Esophagus squamous epithelium (tissue), 5 donors: ENCODE measurements at places on chromosomes 11 and 22. TPM values are rescaled to one million over a fixed set of nuclear protein-coding genes. Genes with fewer than 3 reads are reported as not detected.

DNA sequence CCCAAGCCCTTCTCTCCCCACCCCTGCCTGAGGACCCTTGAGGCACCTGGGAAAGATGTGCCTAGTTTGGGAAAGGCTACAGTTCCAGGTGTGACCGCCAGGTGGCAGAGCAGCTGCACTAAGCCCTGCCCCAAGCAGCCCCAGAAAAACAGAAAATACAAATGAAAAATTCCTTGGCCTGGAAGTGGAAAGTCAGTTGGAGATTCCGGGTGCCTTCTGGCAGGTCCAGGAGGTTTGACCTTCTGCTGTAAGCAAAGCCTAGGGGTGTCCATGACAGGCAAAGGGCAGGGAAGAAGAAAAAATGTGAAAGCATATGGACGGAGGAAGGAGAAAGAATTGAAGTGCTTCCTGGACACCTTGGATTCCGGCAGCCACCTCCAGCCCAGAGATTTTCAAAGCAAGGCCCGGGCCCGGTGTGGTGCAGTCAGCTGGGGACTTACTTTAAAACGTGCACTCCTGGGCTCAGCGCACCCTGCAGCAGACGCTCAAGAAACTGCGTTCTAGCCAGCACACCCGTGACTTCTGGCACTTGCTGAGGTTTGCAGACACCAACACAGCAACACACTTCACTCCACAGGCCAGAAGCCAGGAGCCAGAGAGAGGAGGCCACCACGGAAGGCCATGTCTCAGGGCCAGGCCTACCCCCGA, 37.3 kb upstream of the SLC22A12 start:
- H3K36me3 ChIP-seq, result no peaks in the 10 kb centered on the region
- H3K27ac ChIP-seq, result peak overlapping the region; percentile 76
- DNase-seq, result no peak
- H3K4me1 ChIP-seq, result peaks cover 8% of the 10 kb centered on the region
- H3K27me3 ChIP-seq, result peaks cover 5% of the 10 kb centered on the region

GRCh38 chr11:78551066-78551465, 23.6 kb downstream of the NARS2 start:
- H3K27ac ChIP-seq, result no peak overlapping the region
- H3K36me3 ChIP-seq, result peaks cover 20% of the 10 kb centered on the region
- H3K4me3 ChIP-seq, result no peak overlapping the region
- H3K4me1 ChIP-seq, result no peaks in the 10 kb centered on the region

DNA sequence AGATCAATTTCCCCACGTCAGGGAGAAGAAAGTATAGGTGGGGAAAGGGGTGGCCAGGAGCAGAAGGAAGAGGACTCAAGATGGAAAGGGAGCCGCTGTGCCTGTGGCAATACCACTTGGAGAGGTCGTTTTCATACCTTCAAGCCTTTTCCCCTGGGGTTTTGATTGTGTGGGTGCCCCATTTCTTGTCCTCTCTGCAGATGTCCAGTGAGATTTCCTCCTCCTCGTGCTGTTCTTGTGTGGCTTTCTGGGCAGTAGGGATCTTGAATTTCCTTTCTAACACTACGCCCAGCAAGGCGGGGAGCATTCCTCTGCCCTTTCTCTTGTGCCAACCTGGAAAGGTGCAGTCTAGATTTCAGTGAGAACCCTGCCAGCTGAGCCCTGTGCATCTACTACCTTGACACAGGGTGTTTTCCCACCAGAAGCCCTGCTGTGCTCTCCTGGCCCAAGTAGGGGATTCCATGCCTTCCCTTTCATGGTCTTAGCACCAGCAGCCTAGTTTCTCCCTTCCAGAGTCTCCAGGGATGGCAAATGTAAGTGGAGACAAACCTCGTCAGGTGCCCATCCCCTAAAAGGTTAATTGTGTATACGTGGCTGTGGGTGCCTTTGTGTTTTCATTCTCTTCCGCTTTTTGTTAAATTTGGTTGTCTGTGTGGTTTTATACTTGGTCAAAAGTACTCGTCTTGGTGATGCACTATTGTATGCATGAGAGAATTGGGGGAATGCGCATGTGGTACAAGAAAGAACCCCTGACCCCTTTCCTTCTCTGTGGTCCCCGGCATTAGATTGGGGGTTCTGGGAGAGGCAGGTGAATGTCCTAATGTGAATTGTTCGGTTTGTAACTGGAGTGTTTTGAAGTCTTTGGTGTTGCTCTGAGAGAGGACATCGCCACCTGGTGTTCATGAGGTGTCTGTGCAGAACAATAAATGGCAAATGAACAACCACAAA, 71.4 kb upstream of the MPEG1 start:
- H3K27me3 ChIP-seq, result no peaks in the 10 kb centered on the region
- DNase-seq, result no peak
- H3K4me1 ChIP-seq, result no peaks in the 10 kb centered on the region
- no peak overlapping the region for H3K27ac ChIP-seq
- H3K4me3 ChIP-seq, result no peak overlapping the region
- no peaks in the 10 kb centered on the region for H3K36me3 ChIP-seq

GRCh38 chr22:33470456-33470855, 412.3 kb upstream of the SYN3 start:
- H3K4me1 ChIP-seq, result no peaks in the 10 kb centered on the region
- no peak overlapping the region for H3K4me3 ChIP-seq
- no peak for DNase-seq
- no peaks in the 10 kb centered on the region for H3K27me3 ChIP-seq
- no peaks in the 10 kb centered on the region for H3K36me3 ChIP-seq

GRCh38 chr22:27685515-27685914, 116.0 kb downstream of the MN1 start:
- no peaks in the 10 kb centered on the region for H3K27me3 ChIP-seq
- no peaks in the 10 kb centered on the region for H3K36me3 ChIP-seq
- DNase-seq, result no peak

GRCh38 chr22:19879992-19880785, 25.5 kb upstream of the GNB1L start:
- no peaks in the 10 kb centered on the region for H3K27me3 ChIP-seq
- peaks cover 19% of the 10 kb centered on the region for H3K4me1 ChIP-seq
- peaks cover 35% of the 10 kb centered on the region for H3K36me3 ChIP-seq
- no peak for DNase-seq
- H3K4me3 ChIP-seq, result no peak overlapping the region

DNA sequence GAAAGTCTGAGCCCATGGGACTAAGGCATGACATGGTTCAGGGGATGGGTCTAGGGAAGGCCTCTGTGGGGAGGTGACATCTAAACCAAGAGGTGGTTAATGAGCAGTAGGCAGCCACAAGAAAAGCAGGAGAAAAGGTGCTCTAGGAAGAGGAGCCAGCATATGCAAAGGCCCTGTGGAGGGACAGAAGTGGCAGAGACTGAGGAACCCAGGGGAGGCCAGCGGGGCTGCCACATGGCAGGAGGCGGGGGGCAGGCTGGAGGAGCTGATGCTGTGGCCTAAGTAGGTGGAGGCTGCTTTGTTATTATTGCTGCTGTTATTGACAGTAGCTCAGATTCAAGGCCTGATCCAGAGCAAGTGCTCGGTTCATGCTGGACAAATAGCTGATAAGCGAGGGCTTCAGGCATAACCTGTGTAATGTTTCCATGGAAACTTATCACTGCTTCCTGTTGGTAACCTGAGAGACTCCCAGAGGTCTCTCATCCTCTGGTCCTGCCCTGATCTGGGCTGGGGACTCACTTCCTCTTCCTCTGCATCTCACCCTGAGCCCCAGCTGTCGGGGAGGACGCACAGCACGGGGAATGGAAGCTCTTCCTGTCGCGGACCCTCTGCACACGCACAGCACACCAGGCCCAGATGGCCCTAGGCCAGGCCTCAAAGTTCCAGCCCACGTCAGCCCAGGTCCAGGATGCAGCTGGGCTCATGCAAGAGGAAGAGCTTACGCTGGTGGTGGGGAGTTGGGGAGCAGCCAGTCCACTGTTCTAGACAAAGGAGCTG, 75.2 kb upstream of the TP53I11 start:
- no peak for DNase-seq
- H3K36me3 ChIP-seq, result no peaks in the 10 kb centered on the region
- no peak overlapping the region for H3K4me3 ChIP-seq
- peaks cover 29% of the 10 kb centered on the region for H3K4me1 ChIP-seq
- H3K27me3 ChIP-seq, result no peaks in the 10 kb centered on the region

- no peak for DNase-seq
- no peaks in the 10 kb centered on the region for H3K27me3 ChIP-seq
- peaks cover 16% of the 10 kb centered on the region for H3K4me1 ChIP-seq
Observed at GRCh38 chr11:133936136-133936535, 20.6 kb downstream of the IGSF9B start.

DNA sequence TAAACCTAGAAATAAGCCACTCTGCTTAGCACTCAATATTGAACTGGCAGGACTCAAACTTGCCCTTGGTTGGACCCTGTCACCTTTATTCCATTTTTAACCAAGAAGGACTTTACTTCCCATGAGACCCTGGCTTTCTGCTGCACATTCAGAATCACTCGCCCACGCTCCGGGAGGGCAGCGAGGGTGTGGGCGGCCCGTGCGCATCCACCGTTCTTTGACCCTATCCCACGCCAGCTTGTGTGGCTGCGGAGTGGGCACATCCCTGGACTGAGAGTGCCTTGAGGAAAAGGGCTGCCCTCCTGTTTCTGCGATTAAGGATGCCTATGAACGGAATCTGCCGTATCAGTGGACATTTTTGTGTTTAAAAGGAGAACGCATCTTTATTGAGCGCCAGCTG, 39.6 kb downstream of the TRIM44 start:
- no peak for DNase-seq
- no peak overlapping the region for H3K27ac ChIP-seq
- no peaks in the 10 kb centered on the region for H3K4me1 ChIP-seq
- no peaks in the 10 kb centered on the region for H3K27me3 ChIP-seq
- H3K4me3 ChIP-seq, result no peak overlapping the region

DNA sequence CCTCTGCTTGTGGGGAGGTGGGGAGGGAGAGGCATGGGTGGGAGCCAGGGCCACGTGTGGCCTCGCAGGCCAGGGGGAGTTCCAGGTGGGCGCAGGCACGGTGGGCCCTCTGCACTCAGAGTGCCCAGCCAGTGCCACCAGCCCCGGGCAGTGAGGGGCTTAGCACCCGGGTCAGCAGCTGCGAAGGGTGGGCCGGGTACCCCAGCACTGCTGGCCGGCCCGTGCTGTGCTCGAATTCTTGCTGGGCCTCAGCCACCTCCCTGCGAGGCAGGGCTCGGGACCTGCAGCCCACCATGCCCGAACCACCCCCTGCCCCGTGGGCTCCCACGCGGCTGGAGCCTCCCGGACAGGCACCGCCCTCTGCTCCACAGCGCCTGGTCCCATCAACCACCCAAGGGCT, 1277.2 kb downstream of the JRKL start:
- no peaks in the 10 kb centered on the region for H3K4me1 ChIP-seq
- no peak for DNase-seq
- no peaks in the 10 kb centered on the region for H3K27me3 ChIP-seq
- H3K4me3 ChIP-seq, result no peak overlapping the region
- no peak overlapping the region for H3K27ac ChIP-seq
- no peaks in the 10 kb centered on the region for H3K36me3 ChIP-seq

DNA sequence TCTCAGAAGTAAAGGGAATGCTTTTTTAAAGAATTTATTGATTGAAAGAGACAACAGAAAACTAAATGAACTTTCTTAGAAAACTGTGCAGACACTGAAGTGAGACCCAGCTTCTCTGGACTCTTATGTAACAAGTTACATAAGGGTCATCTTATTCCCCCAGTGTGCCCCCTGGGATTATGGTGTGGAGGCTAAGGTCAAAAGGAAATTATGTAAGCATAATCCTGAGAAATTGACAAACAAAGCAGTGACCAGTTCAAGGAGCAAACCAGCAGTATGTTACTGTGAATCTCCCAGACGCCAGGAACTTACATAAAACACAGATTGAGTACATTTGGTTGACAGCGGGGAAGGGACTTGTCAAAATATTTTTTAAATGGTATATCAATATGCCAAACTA, 78.6 kb downstream of the SLC1A2 start:
- H3K27ac ChIP-seq, result no peak overlapping the region
- no peak overlapping the region for H3K4me3 ChIP-seq
- peaks cover 14% of the 10 kb centered on the region for H3K4me1 ChIP-seq
- no peak for DNase-seq
- H3K27me3 ChIP-seq, result no peaks in the 10 kb centered on the region

DNA sequence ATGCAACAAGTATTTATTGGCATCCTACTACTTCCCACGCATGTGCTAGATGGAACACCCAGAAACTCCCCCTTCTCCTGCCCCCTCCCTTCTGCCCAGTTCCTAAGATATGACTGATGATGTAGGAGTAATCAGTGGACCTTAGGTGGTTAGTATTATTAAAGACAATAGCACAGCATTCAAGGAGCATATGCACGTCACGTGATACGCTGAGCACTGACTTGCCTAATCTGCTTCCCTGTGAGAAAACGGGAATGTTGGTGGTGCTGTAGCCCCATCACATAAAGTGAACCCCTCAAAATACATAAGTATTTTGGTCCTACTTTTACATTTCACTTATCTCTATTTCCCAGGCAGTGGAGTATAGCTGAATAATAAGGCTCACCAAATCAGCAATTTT, 12.4 kb downstream of the DRD2 start:
- DNase-seq, result no peak
- no peak overlapping the region for H3K4me3 ChIP-seq
- H3K4me1 ChIP-seq, result no peaks in the 10 kb centered on the region
- no peaks in the 10 kb centered on the region for H3K36me3 ChIP-seq
- no peaks in the 10 kb centered on the region for H3K27me3 ChIP-seq

- no peak overlapping the region for H3K27ac ChIP-seq
- no peaks in the 10 kb centered on the region for H3K4me1 ChIP-seq
- H3K27me3 ChIP-seq, result no peaks in the 10 kb centered on the region
- no peak overlapping the region for H3K4me3 ChIP-seq
- DNase-seq, result no peak
Observed at GRCh38 chr22:48223488-48224190, 1461.2 kb downstream of the TBC1D22A start.

DNA sequence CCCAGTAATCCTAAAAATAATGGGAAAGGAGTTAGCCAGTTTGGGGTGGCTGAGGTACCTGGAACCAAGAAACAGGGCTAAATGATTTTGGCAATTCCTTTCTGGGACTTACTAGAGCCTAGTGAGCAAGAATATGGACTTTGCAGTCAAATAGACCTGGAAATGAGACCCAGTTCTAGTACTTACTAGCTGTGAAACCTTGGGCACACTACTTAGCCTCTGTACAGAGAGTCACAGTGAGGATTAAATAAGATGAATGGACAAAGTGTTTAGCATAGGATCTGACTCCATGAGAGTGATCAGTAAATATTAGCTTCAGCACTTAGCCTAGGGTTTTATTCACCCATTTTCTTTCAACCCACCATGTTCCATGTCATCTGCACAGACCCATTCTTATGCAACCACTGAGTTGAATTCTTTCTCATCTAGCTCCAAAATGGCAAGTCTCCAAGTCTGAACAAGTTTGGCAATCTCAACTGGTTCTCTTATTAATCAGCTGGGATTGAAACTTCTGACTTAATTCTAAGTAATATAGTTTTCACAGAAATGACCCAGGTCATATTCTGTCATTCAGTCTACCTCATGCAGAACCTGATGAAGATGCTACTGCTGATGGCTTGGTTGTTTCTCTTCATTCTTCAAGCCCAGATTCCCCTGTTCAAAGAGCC, 15.0 kb upstream of the SORL1 start:
- DNase-seq, result no peak
- H3K27ac ChIP-seq, result peak overlapping the region; percentile 9
- no peak overlapping the region for H3K4me3 ChIP-seq
- H3K4me1 ChIP-seq, result peaks cover 74% of the 10 kb centered on the region
- H3K36me3 ChIP-seq, result no peaks in the 10 kb centered on the region

PDGFD gene
- 1.9 TPM for total RNA-seq

OR6T1 gene
- not detected for total RNA-seq

PLA2G3 gene
- 5.0 TPM for total RNA-seq

CELSR1 gene
- total RNA-seq, result 38.7 TPM

TBX1 gene
- total RNA-seq, result 0.22 TPM

ZBTB16 gene
- 26.0 TPM for total RNA-seq

MUC6 gene
- not detected for total RNA-seq

SLC17A6 gene
- not detected for total RNA-seq

P4HA3 gene
- total RNA-seq, result 0.19 TPM
